ENCODE measurements at places on chromosomes 13 and 19.

DNA sequence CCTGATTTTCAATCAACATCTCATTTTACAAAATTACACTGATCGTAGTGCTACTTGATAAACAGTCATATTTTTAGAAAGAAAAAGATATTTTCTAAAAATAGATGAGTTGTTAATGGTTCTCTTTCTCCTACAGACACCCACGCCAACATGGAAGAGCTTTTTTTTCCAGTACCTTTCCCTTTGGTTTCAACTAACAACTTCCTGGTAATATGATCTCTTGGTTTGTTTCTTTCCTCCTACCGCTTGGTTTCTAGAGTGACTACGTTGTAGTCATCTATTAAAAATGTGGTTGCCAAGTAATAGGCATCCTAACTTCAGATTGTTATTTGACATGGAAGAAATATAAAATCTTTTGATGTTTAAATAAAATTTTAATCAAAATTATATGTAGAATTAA lies 189.0 kb downstream of the LACC1 start:
- peak; percentile 29 for DNase-seq

GRCh38 chr19:2602391-2603181 lies 99.9 kb downstream of the GNG7 start:
- peak; percentile 92 for DNase-seq

DNA sequence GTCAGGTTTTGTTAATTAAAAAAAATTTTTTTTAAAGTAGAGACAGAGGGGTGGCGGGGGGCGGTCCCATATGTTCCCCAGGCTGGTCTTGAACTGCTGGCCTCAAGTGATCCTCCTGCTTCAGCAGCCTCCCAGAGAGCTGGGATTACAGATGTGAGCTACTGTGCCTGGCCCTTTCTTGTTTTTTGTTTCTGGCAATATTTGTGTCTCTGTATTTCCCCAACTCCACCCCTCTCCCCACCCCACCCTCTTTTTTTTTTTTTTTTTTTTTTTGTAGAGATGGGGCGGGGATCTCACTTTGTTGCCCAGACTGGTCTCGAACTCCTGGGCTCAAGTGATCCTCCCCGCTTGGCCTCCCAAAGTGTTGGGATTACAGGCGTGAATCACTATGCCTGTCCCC lies 600 bp upstream of the CAPN12 start:
- no peak for DNase-seq

DNA sequence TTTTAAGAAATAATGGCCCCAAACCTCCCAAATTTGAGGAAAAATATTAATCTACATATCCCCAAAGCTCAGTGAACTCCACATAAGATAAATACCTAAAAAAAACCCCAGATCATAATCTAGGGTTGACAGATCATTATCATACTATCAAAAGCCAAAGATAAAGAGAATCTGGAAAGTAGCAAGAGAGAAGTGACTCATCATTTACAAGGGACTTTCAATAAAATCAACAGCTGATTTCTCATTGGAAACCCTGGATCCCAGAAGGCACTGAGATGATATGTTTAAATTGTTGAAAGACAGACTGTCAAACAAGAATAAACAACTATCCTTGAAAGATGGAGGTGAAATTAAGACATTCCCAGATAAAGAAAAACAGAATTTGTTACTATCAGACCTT lies 199.3 kb downstream of the KCNRG start:
- no peak for DNase-seq

DNA sequence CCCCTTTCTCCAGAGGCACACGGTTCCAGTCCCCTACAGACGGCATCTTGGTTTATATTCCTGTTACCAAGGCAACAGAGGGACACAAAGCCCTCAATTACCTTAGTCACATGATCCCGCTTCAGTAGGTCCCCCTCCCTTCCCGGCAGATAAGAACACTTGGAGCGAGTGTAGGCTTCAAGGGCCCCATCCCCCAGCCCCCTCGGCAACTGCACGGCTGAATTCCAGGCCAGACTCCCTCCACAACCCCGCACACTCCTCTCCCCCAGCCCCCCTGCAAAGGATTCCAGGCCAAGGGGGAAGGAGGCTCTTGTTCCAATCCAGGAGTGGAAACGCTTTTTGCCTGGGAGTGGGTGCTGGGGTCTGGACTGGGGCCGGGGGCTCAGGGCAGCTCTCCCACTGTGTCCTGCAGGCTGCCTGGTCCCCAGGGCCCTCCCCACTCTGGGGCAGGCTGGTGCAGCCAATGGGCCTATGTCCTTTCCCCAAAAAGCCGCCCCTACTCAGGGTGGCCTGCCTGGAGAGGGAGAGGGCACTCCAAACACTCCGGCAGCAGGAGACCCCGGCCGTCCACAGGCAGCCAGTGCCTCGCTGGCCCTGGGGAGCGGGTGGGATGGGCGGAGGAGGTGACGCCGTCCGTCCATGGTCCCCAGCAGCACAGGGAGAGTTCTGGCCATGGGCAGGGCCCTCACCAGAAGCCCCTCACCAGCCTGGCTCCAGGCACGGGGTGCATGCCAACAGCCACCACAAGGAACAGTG lies 62.6 kb downstream of the MLLT1 start:
- DNase-seq = no peak

- DNase-seq = peak; percentile 73
Observed at GRCh38 chr13:109381546-109382180, 404.7 kb downstream of the IRS2 start.

DNA sequence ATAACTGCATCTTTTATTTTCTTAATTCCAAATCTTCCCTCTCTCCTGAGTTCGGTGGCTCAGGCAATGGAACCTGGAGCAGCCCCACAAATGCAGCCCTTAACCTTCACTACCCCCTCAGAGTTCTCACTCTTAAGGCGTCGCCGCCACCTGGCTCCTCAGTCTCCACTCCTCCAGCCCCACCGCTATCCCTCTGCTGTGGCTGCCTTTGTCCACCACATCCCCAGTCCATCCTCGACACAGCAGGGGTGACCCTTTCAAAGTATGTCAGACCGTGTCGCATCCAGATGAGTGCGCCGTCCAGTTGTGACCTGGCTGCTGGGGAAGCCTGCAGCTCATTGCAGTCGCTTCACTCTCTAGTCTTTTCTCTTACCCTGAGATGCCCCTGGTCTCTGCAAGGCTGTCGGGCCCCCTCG lies 1.0 kb downstream of the SPPL2B start:
- no peak for DNase-seq

GRCh38 chr13:111492341-111492950 lies 172.0 kb downstream of the TEX29 start:
- no peak for DNase-seq

DNA sequence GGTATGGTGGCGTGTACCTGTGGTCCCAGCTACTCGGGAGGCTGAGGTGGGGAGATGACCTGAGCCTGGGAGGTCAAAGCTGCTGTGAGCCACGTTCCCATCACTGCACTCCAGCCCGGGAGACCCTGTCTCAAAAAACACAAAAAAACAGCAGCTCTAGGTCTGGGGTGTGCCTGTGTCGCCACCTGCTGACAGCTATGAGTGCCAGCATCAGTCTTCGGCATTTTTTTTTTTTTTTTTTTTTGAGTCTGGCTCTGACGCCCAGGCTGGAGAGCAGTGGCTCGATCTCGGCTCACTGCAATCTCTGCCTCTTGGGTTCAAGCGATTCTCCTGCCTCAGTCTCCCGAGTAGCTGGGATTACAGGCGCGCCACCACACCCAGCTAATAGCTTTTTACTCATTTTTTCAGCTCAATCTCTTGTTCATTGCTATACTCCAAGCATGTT lies 10.1 kb downstream of the AP2S1 start:
- peak; percentile 69 for DNase-seq

DNA sequence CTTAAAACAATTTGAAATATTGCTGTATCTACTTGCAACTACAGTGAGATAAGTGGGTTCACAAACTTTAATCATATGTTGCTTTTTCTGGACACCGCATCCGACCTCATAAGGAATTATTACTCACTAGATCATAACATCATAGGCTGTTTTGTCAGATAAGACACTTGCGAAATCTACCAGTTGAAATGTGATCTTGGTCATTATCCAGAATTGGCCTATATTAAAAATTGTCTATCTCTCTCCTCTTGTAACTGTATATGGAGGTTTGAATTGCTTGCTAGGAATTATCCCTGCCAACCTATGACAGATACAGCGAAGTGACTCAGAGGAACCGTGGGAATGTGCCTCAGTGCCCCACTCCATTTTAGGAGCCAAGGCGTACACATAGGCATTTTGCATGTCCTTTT lies 117.0 kb upstream of the POSTN start:
- no peak for DNase-seq

- DNase-seq = no peak
Observed at GRCh38 chr19:42285988-42286348, 16.0 kb upstream of the PRR19 start.

DNA sequence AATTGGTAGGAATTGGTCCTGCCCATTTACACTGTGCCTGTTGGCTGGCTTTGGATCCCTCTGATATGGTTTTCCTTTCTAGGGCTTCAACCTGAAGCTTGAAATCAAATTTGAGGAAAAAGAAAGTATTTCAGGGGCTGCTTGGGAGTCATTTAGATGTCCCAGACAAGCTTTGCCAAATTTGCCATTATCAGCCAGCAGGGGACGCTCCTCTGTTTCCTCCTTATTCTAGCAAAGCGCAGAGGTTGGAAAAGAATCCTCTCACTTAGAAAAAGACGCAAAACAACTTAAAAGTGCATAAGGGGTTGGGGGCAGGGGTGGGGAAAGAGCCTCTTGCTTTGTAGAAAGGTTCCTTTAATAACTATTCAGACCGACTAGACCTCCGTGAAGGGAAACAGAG lies 1211.1 kb upstream of the PCDH20 start:
- DNase-seq = no peak

Measured in GM03348 (cell line).